Activated CD8-positive, alpha-beta memory T cell treated with anti-CD3 and anti-CD28 coated beads for 36 hours (primary cell): ENCODE measurements at places on chromosomes 5 and 9. TPM values are rescaled to one million over a fixed set of nuclear protein-coding genes. Genes with fewer than 3 reads are reported as not detected.

The GAS1 gene
- total RNA-seq = 0.34 TPM

The NEURL1B gene
- 0.04 TPM for total RNA-seq

The IL4 gene
- 2.5 TPM for total RNA-seq

The CORO2A gene
- 6.5 TPM for total RNA-seq

The TRIO gene
- total RNA-seq = 4.2 TPM
